Glutamatergic neuron (in vitro differentiated cells): ENCODE measurements at places on chromosomes 6 and 20.

DNA sequence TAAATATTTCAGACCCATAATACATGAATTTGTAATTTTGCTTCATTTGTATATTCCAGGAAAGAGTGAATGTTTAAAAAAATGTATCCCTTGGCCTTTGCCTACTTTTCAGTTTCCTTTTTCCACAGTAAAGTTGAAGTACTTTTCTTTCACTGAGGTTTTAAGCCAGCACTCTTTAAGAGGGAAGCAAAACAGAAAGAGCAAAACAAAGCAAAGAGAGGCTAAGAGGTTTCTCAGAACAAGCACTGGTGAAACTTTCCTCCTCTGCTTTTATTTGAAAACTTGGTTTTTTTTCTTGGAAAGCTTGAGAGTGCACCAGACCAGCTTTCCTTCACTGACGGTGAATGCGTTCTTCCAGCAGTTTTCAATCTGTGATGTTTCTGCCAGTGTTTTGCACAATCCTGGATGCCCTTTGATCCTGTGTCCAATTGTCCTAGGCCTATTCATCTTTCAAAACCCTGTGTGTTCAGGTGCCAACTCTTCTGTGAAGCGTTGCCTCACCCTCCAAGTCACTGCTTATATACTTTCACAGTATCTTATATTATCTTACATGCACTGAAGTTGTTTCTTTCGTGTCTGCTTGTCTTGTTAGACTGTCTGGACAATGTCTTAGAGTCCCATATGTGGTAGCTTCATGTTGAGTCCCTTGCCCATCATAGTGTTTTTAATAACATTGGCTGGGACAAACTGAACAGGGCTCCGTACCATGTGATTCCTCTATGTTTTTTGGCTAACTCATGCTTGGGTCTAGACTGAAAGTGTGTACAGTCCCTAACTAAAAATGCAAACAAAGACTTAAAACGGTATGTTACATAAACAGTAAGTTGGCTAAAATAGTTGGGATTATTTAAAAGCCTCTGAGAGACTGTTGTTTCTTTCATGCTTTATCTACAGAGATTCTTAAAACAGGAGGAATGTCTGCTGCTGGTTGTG is 1.9 kb downstream of the RNF217 start:
- no peak for DNase-seq

DNA sequence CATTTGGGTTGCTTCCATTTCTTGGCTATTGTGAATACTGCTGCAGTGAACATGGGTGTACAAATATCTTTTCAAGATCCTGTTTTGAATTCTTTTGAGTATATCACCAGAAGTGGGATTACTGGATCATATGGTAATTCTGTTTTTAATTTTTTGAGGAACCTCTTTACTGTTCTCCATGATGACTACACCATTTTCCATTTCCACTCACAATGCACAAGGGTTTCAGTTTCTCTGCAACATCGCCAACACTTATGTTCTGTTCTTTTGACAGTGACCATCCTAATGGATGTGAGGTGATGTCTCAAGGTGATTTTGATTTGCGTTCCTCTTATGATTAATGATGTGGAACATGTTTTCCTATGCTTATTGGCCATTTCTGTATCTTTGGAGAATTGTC is 214.4 kb upstream of the ZFP64 start:
- DNase-seq = no peak

- no peak for DNase-seq
Measured at GRCh38 chr6:57158658-57159057, 13.5 kb upstream of the BAG2 start.

DNA sequence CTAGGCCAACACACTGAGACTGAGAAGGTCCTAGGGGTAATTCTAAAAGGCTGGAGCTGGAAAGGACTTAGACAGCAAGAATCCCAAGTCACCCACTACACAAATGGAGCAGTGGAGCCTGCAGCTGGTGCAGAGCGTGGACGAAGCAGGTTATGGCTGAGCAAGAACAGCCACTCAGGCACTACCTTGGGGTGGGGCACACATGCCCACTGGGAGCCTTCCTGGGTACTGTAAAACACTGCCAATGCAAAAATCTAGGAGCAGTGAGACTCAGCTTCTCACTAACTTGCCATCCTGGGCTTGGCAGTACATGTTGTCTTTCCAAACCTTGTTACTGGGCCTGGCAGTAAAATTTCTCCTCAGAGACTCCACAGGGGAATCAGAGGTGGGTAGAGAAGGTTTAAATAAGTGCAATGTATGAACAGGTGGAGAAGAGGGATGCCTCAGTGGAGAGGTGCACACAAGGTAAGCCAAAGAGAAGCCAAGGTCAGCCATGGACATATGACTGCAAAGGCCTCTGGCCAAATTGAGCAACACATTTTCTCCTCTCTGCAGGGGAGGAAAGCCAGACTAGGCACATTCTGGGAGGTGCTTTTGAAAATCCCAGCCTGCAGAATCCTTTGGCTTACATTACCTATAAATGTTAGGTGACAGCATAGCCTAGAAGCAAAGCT is 105.6 kb downstream of the TNFRSF21 start:
- DNase-seq = no peak

GRCh38 chr20:62805155-62805710 is 598 bp downstream of the OGFR start:
- no peak for DNase-seq

GRCh38 chr20:4944518-4945313 is 56.6 kb downstream of the SLC23A2 start:
- DNase-seq = no peak
